Uterine smooth muscle cell (primary cell): ENCODE measurements at places on chromosomes 7 and 10. TPM values are rescaled to one million over a fixed set of nuclear protein-coding genes. Genes with fewer than 3 reads are reported as not detected.

LRMDA gene
- 0.55 and 0.87 TPM in 2 replicates for total RNA-seq

ALOX5 gene
- not detected in 2 replicates for total RNA-seq

PKD1L1 gene
- total RNA-seq = under 0.01 TPM in 2 replicates

ATP6V1F gene
- total RNA-seq = 84.0 and 94.6 TPM in 2 replicates

TWIST1 gene
- 41.5 and 51.1 TPM in 2 replicates for total RNA-seq

ARMC3 gene
- not detected in 2 replicates for total RNA-seq

CDNF gene
- total RNA-seq = 1.1 and 1.3 TPM in 2 replicates

ACHE gene
- total RNA-seq = 0.25 TPM in 1 of 2 replicates, not detected in the other

CPVL gene
- total RNA-seq = 1.1 and 1.4 TPM in 2 replicates

RSPH10B2 gene
- 0.37 TPM in 1 of 2 replicates, not detected in the other for total RNA-seq

LRRC18 gene
- not detected in 2 replicates for total RNA-seq

SLC18A3 gene
- not detected in 2 replicates for total RNA-seq

TAS2R4 gene
- 0.55 and 1.1 TPM in 2 replicates for total RNA-seq

CYP3A4 gene
- not detected in 2 replicates for total RNA-seq
